Non-pigmented ciliary epithelial cell (primary cell): ENCODE measurements at places on chromosomes 3 and 15.

GRCh38 chr15:48653913-48654670 is 8.6 kb upstream of the FBN1 start:
- DNase-seq = no peak

DNA sequence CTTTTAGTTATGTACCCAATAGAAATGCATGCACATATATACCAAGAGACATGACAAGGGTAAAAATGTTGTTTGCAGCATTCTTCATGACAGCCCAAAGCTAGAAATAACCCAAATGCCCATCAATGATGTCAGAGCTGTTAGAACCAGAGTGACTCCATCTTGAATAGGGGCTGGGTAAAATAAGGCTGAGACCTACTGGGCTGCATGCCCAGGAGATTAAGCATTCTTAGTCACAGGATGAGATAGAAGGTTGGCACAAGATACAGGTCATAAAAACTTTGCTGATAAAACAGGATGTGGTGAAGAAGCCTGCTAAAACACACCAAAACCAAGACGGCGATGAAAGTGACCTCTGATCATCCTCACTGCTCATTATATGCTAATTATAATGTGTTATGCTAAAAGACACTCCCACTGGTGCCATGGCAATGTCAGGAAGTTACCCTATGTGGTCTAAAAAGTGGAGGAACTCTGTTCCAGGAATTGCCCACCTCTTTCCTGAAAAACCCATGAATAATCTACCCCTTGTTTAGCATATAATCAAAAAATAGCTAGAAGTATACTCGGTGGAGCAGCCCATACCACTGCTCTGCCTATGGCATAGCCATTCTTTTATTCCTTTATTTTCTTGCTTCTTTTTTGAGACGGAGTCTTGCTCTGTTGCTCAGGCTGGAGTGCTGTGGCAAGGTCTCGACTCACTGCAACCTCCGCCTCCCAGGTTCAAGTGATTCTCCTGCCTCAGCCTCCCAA is 32.9 kb downstream of the ZBTB11 start:
- peak; percentile 22 for DNase-seq

- DNase-seq = no peak
Observed at GRCh38 chr3:157755233-157755632, 252.0 kb upstream of the VEPH1 start.

DNA sequence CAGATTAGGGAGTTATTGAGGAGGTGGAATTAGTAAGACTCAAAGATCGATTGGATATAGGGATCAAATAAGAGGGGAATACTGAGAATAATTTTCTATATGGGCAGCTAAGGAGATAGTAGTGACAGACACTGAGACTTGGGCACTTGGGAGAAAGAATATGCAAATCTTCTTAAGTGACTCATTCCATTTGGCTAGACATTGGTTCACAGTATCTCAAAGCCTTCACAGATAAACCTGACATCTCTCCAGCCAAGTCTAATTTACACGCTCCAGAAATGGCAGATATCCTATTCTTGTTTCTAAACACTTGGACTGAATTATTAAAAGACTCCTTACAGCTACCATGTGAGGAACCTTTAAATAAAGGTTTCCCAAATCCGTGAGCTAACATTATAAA is 104.6 kb upstream of the ADAMTS9 start:
- no peak for DNase-seq

- no peak for DNase-seq
Observed at GRCh38 chr15:48176112-48176511, 2.0 kb downstream of the MYEF2 start.

GRCh38 chr3:43710607-43711006 is 19.9 kb downstream of the ABHD5 start:
- DNase-seq = no peak

- no peak for DNase-seq
Observed at GRCh38 chr15:67156426-67156825, 91.0 kb downstream of the SMAD3 start.

DNA sequence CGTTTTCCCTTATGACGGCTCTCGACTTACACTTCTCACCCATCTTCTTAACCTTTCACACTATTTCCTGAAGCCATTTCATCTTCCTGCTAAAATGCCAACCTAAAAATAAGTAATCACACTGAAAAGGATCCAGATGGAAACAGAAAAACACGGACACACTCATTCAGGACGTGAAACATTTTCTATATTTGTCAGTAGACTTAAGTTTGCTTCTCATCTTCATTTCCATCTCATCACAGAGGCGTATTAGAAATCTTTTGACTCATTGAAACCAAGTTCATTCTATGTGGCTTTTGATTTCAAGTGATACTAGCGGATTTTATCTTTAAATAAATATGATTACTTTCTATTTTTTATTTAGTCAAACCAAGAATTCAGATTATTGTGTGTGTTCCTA is 27.4 kb upstream of the DLG1 start:
- DNase-seq = no peak
